DMS 273 treated with DMSO at 0.1 percent for 48 hours (cell line): ENCODE measurements at places on chromosomes 11 and 22.

DNA sequence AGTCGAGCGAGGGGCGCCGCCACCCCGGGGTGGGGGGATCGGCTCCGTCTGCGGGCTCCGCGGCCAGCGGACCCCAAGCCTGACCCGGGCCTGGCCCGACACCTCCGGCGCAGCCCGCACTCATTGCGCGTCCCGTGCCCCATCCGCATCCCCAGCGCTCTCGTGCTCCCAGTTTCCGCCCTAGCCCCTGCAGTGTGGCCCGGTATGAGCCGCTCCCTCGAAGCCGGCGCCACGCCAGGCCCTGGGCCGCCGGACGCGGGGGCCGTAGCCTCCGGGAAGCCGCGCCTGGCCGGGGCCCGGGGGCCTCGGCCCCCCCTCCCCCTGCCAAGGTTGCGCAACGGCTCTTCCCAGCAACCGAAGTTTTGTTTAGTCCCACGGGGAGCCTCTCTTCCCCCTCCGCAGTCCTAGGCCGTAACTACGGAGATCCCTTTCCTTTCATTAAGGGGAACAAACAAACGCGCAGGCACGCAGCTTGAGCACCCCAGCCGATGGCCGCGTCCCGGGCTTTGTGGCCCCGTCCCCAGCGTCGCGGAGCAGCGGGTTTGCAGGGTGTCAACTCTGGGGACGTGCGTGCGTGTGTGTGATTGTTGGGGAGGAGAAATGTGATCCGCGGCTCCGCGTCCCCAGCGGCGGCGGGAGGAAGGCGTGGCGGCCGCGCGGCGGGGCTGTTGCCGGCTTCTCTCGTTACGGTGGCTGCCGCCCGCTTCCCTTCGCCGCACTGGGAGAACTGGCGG, 883 bp downstream of the HIPK3 start:
- peak; percentile 58 for DNase-seq

- no peak for DNase-seq
Observed at GRCh38 chr11:8503910-8504364, 90.1 kb downstream of the STK33 start.

GRCh38 chr22:50310031-50310722, 2.7 kb upstream of the PLXNB2 start:
- DNase-seq, result no peak

- DNase-seq, result peak; percentile 56
Observed at GRCh38 chr11:124961972-124962609, 8.1 kb downstream of the CCDC15 start.

DNA sequence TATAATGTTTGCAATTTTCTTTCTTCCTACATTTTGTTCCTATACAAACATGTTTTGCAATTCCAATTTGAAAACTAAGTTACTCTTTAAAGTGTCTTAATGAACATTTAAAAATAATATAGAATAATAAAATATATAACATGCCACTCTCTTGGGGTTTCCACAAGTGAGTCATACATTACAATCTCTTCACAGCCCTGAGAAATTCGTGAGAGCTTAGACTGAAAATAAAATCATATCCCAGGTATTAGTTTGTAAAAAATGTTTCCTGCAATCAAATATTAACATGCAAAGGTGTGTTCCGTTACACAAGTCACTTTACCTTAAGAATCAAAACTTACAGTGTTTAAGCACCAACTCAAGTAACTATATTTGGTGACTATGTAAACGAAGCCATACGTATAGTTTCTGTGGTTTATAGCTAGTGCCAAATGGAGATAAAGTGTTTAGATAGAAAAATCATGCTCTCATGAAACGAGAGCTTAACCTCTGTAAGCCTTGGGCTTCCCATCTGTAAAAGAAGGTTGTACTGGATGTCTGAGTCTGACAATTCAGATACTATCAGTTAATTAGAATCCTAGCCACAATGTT, 253.6 kb upstream of the ANO3 start:
- DNase-seq, result no peak

GRCh38 chr22:32144496-32145274, 14.4 kb downstream of the C22orf42 start:
- DNase-seq, result no peak

GRCh38 chr22:42680648-42681047, 31.5 kb upstream of the CYB5R3 start:
- DNase-seq, result no peak

GRCh38 chr22:32482708-32483107, 8.1 kb downstream of the FBXO7 start:
- no peak for DNase-seq

DNA sequence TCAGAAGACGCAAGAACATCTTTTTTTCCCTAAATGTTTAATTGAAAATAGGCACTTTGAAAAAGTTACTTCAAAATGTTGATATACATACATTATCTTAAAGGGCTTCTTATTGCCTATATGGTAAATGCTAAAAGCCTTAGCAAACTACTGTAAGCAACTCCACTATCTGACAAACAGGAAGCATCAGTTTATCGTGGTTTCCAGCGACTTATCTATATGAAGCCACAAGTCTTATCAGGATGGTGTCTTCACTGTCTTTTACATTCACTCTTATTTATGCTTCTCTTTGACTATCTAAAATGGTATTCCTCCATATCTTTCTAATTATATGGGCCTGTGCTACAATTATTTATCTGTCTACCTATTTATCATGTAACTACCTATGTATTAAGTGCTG, 2091.9 kb downstream of the LRRC4C start:
- DNase-seq, result no peak

- no peak for DNase-seq
Observed at GRCh38 chr11:126607776-126608541, 252.5 kb downstream of the ST3GAL4 start.

DNA sequence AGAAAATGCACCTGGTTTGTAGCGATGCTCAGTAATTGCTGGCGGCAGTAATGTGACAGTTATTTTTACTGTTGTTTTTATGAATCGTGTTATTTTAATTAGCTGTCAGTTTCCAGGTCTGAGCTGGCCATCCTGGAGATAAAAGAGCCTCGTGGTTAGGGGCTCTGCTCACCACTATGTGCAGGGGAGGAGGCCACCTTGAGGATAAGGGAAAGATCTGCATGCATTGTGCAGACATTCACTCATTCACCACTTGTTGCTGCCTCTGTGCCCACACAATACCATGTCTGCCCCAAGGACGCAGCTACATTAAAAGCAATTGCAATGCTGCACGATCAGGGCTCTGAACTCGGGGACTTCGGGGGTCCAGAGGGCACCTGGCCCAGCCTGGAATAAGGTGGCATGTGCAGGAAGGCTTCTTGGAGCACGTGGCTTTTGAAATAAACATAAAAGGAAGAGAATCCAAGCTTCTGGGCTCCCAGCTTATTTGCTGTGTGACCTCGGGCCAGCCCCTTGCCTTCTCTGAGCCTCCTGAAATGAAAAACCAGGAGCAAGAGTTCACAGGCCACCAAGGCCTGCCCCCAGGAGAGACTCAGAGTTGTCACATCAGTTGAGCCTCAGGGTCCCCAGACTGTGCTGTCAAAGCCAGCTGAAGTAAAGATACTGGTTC, 44.7 kb upstream of the SHISAL1 start:
- DNase-seq, result no peak

DNA sequence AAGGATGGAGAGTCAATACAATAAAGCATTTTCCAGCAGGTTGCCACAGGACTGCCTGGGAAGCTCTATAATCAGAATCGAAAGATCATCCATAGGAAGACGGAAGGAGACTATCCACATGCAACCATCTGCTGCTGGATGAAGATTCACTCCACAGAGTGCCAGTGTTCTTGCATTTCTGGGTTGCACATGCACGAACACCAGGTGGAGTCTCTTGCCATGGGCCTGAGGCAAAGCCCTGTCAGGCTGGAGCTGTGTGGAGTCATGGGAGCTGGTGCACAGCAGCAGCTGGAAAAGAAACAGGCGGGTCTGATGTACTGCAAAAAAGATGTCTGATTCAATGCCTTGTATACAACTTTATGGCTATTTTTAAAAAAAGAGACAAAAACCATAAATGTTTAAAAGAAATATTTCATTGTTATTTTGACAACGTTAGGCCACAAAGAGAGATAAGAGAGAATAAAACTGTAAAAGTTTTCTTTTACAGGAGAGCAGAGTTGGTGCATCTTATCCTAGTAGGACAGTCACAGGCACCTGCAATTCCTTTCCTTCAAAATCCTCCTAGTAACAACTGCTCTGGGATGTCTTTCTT, 12.9 kb upstream of the FAT3 start:
- DNase-seq, result no peak

GRCh38 chr11:15816260-15816871, 540.0 kb downstream of the SOX6 start:
- DNase-seq, result no peak

DNA sequence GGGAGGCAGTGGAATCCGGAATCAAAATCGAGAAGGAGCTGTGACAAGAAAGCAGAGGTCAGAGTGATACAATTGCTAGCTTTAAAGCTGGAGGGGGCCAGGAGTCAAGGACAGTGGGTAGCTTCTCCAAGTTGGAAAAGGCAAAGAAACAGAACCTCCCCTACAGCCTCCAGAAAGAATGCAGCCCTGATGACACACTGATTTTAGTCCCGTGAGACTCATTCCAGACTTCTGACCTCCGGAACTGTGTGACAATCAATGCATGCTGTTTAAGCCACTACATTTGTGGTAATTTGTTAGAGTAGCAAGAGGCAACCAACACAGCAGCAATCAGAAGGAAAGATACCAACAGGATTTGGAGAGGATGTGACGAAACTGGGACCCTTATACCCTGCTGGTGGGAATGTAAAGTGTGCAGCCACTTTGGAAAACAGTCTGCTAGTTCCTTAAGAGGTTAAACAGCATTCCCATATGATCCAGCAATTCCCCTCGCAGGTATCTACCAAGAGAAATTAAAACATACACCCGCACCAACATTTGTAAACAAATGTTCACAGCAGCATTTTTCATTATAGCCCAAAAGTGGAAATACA, 66.7 kb downstream of the DSCAML1 start:
- no peak for DNase-seq

DNA sequence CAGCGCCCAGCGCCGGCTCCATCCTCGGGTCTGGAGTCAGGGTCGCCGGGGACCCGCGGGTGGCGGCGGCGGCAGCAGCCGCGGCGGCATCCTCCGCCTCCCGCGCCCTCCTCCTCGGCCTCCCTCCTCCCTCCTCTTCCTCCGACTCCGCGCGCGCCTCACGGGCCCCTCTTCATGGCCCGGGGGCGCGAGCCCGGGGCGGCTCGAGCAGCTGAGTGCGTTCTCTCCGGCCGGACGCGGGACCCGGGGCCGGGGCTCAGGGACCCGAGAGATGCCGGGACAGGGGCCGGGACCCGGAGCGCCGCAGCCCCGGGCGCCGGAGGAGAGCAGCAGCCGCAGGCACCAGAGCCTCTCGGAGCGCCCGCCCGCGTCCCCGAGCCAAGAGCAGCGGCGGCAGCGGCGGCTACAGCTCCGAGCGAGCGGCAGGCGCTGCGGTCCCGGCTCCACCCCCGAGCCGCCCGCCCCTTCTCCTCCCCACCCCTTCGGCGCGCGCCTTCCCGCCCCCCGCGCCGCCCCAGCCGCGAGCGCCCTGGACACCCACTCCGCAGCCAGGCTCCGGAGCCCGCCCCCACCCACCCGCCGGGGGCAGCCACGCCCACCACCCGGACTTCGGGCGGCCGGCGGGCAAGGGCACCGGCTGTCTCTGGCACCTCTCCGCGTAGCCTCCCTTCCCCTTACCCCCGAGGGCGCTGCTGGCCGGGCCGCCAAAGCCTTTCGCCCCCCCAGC, at the start of gene CHST1:
Gene CHST1, minus strand, starts transcription at position 417 of the 727 bp plus-strand sequence. CDS start 14,699 bp downstream, outside the sequence.
- DNase-seq, result no peak

DNA sequence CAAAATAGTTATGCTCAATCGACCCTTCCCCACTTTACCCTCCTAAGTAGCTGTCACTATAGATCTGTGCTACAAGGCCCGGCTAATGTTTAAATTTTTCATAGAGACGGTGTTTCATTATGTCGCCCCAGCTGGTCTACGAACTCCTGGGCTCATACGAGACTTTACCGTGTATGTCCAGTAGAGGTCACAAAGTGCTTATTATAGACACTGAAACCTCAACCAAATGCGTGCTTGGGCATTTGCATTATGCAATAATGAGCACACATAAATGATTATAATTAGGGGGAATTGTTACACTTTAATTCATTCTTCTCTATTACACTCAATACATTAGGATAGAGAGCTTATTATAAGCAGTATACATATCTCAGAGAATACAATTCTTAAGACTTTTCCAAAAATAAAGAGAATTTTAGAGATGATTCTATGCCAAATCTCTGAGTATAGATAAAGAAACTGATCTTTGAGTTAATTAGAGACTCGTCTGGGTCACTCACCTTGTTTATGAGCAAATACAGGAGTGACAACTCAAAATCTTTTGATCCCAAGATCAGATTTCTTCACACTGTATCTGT, 12.5 kb upstream of the MRPL16 start:
- DNase-seq, result no peak

DNA sequence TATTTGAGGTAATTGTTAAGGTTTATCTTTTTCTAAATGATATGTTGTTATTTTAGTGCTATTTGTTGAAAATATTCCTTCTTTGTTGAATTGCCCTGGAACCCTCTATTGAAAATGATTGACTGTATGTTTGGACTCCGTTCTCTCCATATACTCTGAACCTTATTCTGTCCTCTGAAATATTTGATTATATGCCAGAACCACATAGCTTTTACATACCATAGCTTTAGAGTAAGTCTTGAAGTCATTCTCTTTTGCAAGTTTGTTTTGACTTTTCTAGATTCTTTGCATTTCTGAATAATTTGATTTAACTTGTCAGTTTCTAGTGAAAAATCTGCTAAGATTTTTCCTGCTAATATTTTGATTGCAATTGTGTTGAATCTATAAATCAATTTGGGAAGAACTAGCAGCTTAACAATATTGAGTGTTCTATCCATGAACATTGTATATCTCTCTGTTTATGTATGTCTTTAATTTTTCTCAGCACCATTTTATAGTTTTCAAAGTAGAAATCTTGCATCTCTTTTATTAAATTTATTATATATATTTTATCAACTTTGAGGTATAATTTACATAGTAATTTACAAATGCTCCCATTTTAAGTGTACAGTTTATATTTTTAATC, 51.7 kb upstream of the PITPNB start:
- DNase-seq, result no peak

GRCh38 chr11:132332521-132332920, 962.1 kb downstream of the NTM start:
- DNase-seq, result no peak

GRCh38 chr11:83510530-83511460, 224.6 kb upstream of the CCDC90B start:
- no peak for DNase-seq

DNA sequence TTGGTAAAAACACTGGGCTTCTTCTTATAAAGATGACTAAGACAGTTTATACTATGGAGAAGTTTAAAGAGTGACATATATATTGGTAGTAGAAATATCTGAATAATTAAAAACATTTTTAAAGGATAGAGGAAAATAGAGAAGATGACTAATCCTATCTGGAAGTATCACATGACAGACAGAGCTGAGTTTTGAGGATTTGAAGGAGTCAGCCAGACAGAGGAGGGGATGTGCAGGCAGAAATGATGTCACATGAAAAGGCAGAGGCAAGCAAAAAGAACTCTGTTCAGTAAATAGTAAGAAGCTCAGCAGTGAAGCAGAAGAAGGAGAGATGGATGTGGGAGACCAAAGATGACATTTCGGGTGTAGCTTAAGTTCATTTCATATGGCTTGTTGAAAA, 1.6 kb downstream of the OR10A2 start:
- no peak for DNase-seq

- no peak for DNase-seq
Observed at GRCh38 chr22:18088825-18089568, 11.2 kb downstream of the PEX26 start.
